Umbilical cord (tissue), 2 donors: ENCODE measurements at places on chromosomes 5 and 9. TPM values are rescaled to one million over a fixed set of nuclear protein-coding genes. Genes with fewer than 3 reads are reported as not detected.
A peak's percentile ranks its signal among the peaks of the same experiment; 100 is the strongest.

The ERAP2 gene
- total RNA-seq, result 14.2 TPM

The LCN15 gene
- 2.2 TPM for total RNA-seq

The IFNA21 gene
- 18.5 TPM for total RNA-seq

The PDZD2 gene
- 5.5 TPM for total RNA-seq

The ACOT12 gene
- 4.6 TPM for total RNA-seq

The ZBED3 gene
- 15.2 TPM for total RNA-seq

The NMUR2 gene
- 1.7 TPM for total RNA-seq

DNA sequence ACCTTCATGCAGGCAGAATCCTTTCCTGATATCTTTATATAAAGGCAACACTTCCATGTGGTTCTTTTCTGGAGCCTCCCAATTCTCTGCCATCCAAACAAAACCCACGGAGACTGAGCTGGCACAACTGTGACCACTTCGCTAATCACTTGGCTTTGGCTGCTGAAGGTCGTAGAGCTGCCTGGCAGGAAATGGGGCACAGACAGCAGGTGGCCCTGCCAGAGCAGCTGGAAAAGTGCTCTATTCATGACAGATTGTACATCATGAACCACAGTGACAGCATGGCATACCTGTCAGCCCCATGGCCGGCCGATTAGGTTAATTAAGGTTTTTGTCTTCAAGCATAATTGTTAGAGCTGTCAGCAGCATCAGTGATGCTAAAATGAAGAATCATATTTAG lies 141.9 kb upstream of the ANKRD55 start:
- DNase-seq, result no peak

- peak; percentile 94 for DNase-seq
Observed at GRCh38 chr5:38672059-38672788, 115.8 kb upstream of the LIFR start.

- no peak for DNase-seq
Observed at GRCh38 chr5:65508978-65509377, 27.3 kb upstream of the ADAMTS6 start.

- no peak for DNase-seq
Observed at GRCh38 chr5:27313549-27313948, 275.2 kb upstream of the CDH9 start.

- DNase-seq, result no peak
Observed at GRCh38 chr5:117379521-117379920, 804.9 kb upstream of the SEMA6A start.

DNA sequence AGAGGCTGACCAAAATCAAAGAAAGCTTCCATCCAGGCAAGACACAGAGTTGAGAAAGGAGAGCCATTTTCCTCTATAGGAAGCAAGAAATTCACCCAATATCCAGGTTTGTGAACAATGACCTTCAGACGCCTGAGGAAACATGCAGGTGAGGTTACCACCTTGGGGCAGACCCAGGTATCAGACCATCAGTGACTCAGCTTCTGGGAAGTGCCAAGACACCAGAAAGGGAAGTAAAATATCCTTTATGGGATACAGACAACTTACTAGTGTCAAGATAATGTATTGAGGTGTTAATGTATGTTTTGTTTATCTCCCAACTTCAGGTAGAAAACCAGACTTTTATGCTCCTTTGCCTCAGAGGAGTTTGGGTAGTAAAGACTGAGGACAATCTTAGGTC lies 2.2 kb upstream of the DTWD2 start:
- DNase-seq, result no peak

DNA sequence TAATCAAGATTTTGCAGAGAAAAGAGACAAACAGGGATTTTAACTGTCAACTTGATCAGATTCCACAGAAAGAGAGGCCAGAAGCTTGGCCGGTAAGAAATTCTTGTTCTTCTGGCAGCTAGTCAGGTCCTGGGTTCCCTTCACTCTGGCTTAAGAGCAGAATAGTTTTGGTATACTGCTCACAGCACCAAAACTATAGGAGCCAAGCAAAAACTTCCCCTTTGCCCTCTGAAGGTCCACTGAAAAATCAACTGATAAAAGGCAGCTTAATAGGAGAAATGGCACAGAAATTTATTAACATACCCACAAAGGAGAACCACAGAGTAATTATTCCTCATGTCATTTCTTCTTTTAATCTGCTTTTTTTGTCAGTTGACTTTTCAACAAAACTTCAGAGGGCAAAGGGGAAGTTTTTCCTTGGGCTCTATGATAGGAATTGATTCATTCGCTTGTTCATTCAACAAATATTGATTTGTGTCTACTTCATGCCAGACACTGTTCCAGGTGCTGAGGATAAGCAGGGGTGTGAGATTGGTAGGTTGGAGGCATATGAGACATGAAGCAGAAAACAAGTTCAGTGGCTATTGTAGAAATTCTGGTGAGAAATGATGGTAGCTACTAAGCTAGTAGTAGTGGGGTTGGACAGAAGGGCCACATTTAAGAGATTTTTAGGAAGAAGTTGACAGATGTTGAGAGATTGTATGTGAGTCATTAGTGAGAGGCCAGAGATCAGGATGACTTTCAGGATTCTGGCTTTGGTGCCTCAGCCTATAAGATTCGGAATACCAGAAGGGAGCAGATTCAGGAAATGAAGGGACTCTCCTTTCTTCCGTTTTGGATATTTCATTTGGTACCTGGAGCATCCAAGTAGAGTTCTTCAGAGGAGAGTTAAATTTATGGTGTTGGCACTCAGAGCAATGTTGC lies 20.6 kb upstream of the NNT start:
- no peak for DNase-seq

- no peak for DNase-seq
Observed at GRCh38 chr9:129291041-129291501, 113.0 kb upstream of the IER5L start.

- DNase-seq, result peak; percentile 86
Observed at GRCh38 chr5:167945542-167946384, 345.7 kb upstream of the WWC1 start.

GRCh38 chr9:78288214-78288892 lies 8.6 kb upstream of the PSAT1 start:
- DNase-seq, result peak; percentile 62

DNA sequence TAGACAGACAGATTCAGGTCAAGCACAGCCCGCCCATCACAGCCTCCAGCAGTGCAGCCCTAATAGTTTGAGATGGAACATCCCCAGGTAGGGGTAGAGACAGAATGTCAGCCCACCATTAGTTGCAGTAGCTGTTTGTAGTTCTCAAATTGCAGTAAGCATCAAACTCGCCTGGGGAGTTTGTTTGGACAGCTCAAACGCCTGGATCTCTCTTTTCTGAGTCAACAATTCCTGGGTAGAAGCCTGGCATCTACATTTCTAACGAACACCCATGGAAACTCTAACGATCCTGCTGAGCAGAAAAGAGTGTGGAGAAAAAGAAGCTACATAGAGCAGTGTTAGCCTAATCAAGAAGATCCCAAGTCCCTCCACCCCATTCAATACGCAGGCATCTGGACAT lies 59.4 kb downstream of the ADAMTS16 start:
- DNase-seq, result no peak

DNA sequence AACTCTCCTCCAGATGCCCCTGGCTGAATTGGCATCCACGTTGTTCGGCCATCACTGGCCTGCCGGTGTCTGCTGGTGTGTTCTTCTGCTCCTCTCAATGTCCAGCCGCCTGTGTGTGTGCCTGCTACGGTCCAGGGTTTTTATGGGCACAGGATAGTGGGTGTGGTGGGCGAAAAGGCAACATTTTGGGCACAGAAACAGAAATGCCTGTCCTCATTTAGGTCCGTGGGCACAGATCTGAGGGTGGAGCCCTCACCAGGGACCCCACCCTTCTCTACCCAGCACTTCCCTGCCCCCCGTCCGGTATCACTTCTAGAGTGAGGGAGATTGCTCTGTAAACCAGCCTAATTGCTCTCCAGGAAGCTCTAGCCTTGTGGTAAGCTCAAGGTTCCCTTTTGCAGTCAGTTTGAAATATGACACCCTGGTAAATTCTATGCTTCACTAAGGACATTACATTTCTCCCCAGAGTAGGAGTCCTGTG lies 410.1 kb downstream of the MAT2B start:
- no peak for DNase-seq
